ENCODE measurements at places on chromosomes 6 and 20. TPM values are rescaled to one million over a fixed set of nuclear protein-coding genes. Genes with fewer than 3 reads are reported as not detected.

Gene XKR7
- 0.05 TPM for total RNA-seq

Gene SOX4
- total RNA-seq = 26.3 TPM

Gene BPIFA2
- not detected for total RNA-seq

Gene TBX18
- total RNA-seq = not detected

Gene ARHGAP40
- not detected for total RNA-seq

Gene RREB1
- 16.2 TPM for total RNA-seq

Gene ROS1
- 5.2 TPM for total RNA-seq

DNA sequence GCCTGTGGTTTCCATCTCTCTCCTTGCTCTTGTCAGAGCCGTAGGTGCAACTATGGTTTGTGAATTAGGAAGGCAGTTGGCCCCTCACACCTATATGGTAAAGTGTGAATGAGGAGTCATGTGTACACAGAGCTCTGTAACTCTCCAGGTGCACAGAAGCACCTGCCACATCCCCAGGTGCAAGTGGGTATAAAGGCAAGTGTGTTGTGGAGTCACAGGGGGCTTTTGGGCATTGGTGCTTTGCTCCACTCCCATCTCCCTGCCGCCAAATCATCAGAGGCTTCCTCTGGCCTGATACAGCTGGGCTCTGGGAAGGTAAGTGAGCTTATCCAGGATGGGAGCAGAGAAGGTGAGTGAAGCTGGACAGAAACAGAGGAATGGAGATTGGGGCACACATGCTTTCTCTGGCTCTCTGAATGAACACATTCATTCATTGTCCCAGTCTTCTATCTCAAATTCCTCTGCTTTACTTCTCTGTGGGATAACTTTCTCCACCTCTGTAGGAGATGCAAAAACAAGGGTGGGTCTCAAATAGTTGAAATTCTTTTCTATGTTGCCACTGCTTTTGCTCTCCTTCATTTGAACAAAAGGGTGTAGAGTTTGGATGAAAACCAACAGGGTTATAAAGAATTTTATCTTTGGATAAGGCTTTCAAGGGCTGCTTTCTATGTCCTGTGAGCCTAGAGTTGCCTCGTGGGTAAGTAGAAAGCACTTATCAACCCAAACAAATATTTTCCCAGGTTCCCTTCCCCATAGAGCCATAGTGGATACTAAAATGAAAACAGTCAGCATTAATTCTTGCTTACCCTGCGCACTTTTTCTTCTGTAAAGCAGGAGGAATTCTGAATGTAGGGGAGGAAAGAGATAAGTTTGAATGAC, 45.0 kb upstream of the RIPOR2 start:
- DNase-seq = peak; percentile 45

DNA sequence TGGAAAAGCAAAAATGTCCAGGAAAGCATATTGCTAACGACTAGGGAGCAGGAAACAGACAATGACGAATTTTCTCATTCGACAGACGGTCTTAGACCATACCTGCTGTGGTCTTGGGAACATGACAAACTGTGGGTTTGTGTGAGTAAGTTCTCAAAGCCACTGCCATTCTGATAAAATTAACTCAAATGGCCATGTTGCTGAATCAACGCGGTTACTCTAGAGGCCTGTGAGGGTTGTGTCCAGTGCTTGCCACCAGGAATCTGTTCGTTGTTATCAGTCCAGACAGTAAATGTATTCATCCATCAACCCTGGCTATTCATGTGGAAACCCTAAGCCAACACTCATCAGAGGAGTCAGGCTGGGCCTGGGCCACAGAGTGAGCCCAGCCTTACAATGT, 124.3 kb downstream of the MYLK4 start:
- DNase-seq = peak; percentile 91

GRCh38 chr20:53948383-53949318, 121.7 kb downstream of the BCAS1 start:
- no peak for DNase-seq

GRCh38 chr6:43773980-43774775, 4.2 kb downstream of the VEGFA start:
- DNase-seq = no peak

DNA sequence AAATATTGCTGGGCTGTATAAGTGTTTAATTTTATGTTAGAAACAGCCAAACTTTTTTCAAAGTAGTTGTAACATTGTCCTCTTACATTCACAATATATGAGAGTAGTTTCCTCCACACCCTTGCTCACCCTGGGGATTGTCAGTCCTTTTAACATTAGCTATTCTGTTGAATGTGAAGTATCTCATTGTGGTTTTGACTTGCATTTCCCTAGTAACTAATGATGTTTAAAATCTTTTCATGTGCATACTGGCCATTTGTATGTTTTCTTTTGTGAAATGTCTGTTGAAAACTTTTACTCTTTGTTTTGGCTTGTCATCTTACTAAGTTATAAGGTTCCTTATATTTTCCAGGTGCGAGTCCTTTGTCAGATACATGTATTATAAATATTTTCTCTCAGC, 32.9 kb downstream of the TRIM38 start:
- DNase-seq = peak; percentile 23

- DNase-seq = peak; percentile 55
These were observed 350.1 kb upstream of the TSHZ2 start for GRCh38 chr20:52622081-52622480.

GRCh38 chr20:39036851-39037250, 74.7 kb downstream of the DHX35 start:
- no peak for DNase-seq

- DNase-seq = peak; percentile 84
These were observed 271.2 kb downstream of the PRL start for GRCh38 chr6:22025468-22026163.

- no peak for DNase-seq
These were observed 8.4 kb upstream of the HLA-DOA start for GRCh38 chr6:33017694-33018353.

- DNase-seq = peak; percentile 82
These were observed at the start of gene SOD2 for GRCh38 chr6:159693128-159693893. SOD2 (minus strand) TSS chr6:159693241; CDS start chr6:159693167, 74 bp downstream.

- DNase-seq = no peak
These were observed 56.7 kb downstream of the TRIM27 start for GRCh38 chr6:28867086-28867409.

Data from M059J (cell line).